ENCODE measurements at places on chromosomes 12 and 14. TPM values are rescaled to one million over a fixed set of nuclear protein-coding genes. Genes with fewer than 3 reads are reported as not detected.

- no peak for DNase-seq
- no peaks in the 10 kb centered on the region for H3K27me3 ChIP-seq
- no peaks in the 10 kb centered on the region for H3K36me3 ChIP-seq
- H3K4me1 ChIP-seq = peaks cover 29% of the 10 kb centered on the region
Observed at GRCh38 chr12:106142591-106143261, 4.0 kb upstream of the NUAK1 start.

GRCh38 chr12:5965950-5966383, 20.9 kb upstream of the ANO2 start:
- no peak overlapping the region for H3K27ac ChIP-seq
- H3K4me1 ChIP-seq = no peaks in the 10 kb centered on the region
- H3K27me3 ChIP-seq = no peaks in the 10 kb centered on the region

The MYF6 gene
- not detected for total RNA-seq

DNA sequence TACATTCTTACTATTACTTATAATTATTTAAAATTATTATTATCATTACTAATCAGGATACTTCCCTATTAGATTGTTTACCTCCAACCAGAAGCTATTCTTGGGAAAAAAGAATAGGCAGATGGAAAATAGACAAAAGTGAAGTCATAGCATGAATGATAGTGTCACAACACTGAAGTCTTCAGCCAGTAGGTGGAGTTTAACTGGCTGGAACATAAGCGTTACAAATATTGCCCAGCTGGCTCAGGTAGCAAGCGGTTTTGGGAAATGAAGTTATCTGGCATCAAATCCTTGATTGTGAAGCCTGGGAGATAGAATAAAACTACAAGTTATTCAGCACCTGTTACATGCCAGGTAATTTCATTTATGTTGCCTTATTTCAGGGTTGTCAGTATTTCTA, 762.9 kb downstream of the C12orf50 start:
- no peaks in the 10 kb centered on the region for H3K36me3 ChIP-seq
- H3K4me1 ChIP-seq = no peaks in the 10 kb centered on the region
- H3K27ac ChIP-seq = no peak overlapping the region
- H3K4me3 ChIP-seq = no peak overlapping the region
- no peaks in the 10 kb centered on the region for H3K27me3 ChIP-seq
- DNase-seq = no peak

- no peak overlapping the region for H3K27ac ChIP-seq
- no peak overlapping the region for H3K4me3 ChIP-seq
- H3K27me3 ChIP-seq = no peaks in the 10 kb centered on the region
- no peak for DNase-seq
- no peaks in the 10 kb centered on the region for H3K4me1 ChIP-seq
Observed at GRCh38 chr12:58487678-58488161, 432.6 kb downstream of the LRIG3 start.

The TCL1B gene
- not detected for total RNA-seq

- no peaks in the 10 kb centered on the region for H3K27me3 ChIP-seq
- no peaks in the 10 kb centered on the region for H3K36me3 ChIP-seq
- no peak overlapping the region for H3K4me3 ChIP-seq
- no peak overlapping the region for H3K27ac ChIP-seq
- peaks cover 4% of the 10 kb centered on the region for H3K4me1 ChIP-seq
Observed at GRCh38 chr12:94429191-94429590, 30.5 kb downstream of the CEP83 start.

GRCh38 chr12:48126953-48127630, 7.9 kb downstream of the PFKM start:
- no peak for DNase-seq
- no peak overlapping the region for H3K4me3 ChIP-seq
- H3K27ac ChIP-seq = no peak overlapping the region
- no peaks in the 10 kb centered on the region for H3K27me3 ChIP-seq
- H3K4me1 ChIP-seq = no peaks in the 10 kb centered on the region
- peaks cover 15% of the 10 kb centered on the region for H3K36me3 ChIP-seq

The PTGDR gene
- total RNA-seq = 2.9 TPM

DNA sequence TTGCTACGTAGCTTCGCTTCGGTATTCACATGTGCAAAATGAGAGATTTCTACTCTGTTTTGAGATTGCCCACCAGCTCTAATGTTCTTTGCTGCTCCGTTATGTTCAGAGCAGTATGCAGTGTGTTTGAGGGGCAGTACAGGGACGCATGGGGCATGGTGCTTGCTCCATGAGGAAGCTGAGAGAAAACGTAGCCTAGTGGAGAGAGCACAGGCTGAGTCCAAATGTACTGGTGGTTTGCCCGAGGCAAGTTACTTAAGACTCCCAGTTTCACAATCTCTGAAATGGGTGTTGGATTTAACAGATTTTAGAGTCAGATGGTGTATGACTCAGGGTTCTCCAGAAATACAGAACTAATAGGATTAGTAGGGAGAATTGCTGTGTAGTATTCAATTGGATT, 310.5 kb downstream of the ETNK1 start:
- H3K27me3 ChIP-seq = no peaks in the 10 kb centered on the region
- H3K4me1 ChIP-seq = no peaks in the 10 kb centered on the region
- H3K36me3 ChIP-seq = no peaks in the 10 kb centered on the region
- H3K27ac ChIP-seq = no peak overlapping the region

GRCh38 chr14:50769863-50770500, 61.0 kb downstream of the NIN start:
- peak overlapping the region; percentile 34 for H3K4me3 ChIP-seq
- H3K27ac ChIP-seq = peak overlapping the region; percentile 87
- H3K36me3 ChIP-seq = peaks cover 3% of the 10 kb centered on the region

- peaks cover 34% of the 10 kb centered on the region for H3K36me3 ChIP-seq
- H3K4me1 ChIP-seq = no peaks in the 10 kb centered on the region
- DNase-seq = no peak
- H3K27me3 ChIP-seq = no peaks in the 10 kb centered on the region
Observed at GRCh38 chr14:50725761-50726160, 57.7 kb upstream of the SAV1 start.

The FLVCR2 gene
- total RNA-seq = 6.2 TPM

GRCh38 chr14:55073856-55074255, 22.4 kb downstream of the MAPK1IP1L start:
- H3K27me3 ChIP-seq = no peaks in the 10 kb centered on the region
- peaks cover 25% of the 10 kb centered on the region for H3K4me1 ChIP-seq
- H3K4me3 ChIP-seq = no peak overlapping the region
- H3K36me3 ChIP-seq = no peaks in the 10 kb centered on the region

The TAS2R42 gene
- not detected for total RNA-seq

DNA sequence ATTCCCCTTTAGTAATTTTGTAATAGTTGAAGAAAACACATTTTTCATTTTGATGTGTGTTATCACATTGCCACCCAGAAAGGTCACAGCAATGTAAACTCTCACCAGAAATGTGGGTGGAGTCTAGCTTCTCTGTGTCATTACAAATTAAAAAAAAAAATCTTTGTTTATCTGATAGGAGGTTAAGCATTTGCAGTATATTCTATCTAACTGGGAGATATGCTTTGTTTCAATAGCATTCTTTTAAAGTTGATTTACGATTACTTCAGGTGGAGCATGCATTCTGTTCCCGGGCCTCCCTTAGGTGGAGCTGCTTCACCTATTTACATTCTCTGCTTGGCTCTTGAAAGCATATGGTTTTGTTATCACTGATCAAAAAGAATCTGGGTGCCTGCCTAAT, 7.8 kb downstream of the ADIPOR2 start:
- H3K4me1 ChIP-seq = peaks cover 31% of the 10 kb centered on the region
- H3K36me3 ChIP-seq = no peaks in the 10 kb centered on the region
- no peak for DNase-seq
- H3K27ac ChIP-seq = no peak overlapping the region

The KRT5 gene
- 7.6 TPM for total RNA-seq

Measured in thoracic aorta (tissue), 2 donors.